RCC 7860 (cell line): ENCODE measurements at places on chromosomes 6 and 20.

DNA sequence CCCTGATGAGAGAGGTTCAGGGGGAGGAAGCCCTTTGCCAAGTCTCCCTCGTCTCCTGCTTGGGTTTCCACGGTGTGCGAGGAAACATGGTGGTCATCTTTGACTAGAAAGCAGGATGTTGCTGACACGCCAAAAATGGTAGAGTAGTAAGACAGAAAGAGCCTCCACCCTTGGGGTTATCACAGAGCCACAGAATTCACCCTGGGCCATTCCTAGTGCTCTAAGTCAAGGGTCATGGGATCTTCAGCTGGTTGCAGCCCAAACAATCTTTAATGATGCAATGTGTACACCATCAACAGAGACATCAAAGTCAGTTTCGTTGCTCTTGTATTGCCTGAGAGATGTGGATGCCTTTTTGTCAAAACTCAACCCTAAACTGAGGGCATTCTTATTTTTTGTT lies 201.9 kb downstream of the LY86 start:
- DNase-seq = no peak

- no peak for DNase-seq
These were observed 211.0 kb downstream of the NFATC2 start for GRCh38 chr20:51331481-51331880.

GRCh38 chr6:136846046-136846445 lies 23.7 kb downstream of the PEX7 start:
- DNase-seq = no peak

GRCh38 chr6:157786221-157786620 lies 36.8 kb upstream of the SNX9 start:
- no peak for DNase-seq

DNA sequence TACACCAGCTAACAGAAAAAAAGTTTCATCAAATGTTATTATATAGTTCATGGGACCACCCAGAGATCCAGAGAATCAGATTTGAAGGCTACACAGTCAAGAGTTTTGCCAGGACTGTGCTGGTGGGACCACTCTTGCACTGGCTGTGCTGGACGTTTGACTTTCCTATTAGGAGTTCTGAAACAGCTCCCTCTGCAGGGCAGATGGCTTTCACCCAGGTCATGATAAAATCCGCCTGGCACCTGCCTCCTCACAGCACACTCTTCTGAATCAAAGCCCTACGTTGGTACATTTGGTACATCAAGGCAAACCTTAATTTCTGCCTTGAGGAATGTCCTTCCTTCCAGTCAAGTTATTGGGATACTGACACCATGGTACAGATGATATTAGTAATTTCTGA lies 302.1 kb downstream of the ZNF217 start:
- DNase-seq = no peak

DNA sequence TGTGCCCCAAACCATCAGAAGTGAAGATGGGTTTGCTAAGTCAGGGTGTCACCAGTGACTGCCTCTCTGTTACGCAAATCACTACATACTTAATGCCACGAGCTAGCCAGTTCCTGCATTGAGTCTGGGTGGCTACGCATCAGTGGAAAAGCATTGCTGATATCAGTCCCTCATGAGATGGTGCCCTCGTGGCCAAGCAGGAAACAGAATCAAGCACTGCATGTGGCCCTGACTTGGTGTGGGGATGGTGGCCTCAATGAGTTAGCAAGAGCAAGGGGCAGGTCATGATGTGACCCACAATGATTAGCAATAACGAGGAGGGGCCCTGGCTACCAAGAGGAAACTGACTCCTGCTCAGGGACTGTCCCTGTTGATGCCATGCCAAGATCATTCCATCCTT lies 51.6 kb upstream of the FNDC1 start:
- DNase-seq = no peak

DNA sequence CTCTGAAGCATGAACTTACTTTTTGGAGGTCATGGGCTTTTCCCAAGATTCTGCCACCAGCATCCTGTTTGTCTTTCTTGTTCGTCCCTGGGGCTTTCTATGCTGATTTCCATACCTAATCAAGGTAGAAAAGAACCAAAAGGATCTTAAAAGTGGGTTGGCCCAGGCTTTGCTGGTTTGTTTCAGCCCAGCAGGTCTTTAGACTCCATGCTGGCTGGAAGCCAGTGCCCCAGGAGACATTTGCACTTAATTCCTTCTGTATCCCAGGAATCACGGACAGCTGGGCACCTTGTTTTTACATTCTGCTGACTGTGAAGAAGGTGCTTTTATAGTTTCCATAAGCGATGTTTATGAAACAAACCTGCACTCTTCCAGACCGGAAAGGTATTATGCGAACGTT lies 195.9 kb downstream of the CDH4 start:
- no peak for DNase-seq

DNA sequence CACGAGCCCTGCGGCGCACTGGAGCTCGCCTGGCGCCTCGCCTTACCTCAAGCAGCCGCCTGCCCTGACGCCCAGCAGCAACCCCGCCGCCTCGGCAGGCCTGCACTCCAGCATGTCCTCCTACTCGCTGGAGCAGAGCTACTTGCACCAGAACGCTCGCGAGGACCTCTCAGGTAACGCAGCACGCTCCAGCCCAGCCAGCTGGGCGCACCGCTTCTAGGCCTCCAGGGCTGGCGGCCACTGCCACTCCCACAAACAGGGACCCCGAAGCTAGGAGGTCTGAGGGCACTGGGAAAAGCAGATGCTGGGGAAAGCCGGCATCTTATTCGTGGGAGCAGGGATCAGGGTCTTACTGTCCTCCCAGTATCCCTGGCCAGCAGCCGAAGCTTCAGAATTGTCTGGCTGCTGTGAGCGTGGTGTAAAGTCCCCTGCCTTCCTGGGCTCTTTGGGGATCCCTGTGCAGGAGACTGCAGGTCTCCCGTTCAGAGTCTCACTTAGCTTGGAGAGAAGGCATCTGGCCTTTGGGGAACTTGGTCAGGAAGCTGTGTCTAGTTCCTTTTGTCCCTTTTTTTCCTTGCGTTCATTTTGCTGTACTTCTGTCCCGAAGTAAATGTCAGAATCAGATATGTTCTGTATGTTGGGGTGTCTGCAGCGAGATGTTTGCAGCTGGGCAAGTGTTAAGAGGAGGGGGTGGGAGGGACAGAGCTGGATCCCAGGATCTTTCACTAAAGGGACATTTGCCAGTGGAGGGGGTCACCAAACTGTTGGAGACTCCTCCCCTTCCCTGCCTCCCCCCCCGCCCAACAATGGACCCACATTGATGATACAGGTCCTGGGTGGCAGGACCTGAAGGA lies 1.8 kb downstream of the FOXF2 start:
- no peak for DNase-seq

DNA sequence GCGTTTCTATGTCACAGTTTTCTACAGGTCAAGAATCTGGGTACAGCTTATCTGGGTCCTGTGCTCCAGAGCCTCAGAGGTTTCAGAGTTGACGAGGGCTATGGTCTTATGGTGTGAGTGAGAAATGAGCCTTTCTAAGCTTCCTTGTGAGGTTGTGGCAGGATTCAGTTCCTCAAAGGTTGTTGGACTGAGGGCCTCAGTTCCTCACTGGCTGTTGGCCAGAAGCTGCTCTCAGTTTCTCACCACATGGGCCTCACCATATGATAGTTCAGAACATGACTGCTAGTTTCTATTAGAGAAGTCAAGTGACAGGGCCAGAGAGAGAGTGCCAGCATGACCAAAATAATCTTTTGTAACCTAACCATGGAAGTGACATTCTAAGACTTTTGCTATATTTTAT lies 96.1 kb downstream of the NUS1 start:
- DNase-seq = no peak

DNA sequence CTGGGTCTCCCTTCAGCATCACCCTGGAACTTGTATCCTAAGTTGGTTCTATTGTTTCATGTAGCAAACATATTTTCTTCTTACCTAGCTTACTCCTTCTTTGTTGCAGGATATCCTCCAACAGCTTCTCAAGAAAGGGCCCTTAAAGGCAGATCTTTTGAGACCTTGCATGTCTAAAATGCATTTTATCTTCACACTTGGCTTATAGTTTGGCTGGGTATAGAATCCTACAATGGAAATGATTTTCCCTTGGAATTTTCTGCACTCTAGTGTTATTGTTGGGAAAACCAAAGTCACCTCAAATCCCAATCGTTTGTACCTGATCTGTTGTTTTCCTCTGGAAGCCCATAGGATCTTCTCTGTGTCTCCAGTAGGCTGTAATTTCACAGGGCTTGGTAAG lies 12.1 kb upstream of the TGM6 start:
- DNase-seq = no peak

DNA sequence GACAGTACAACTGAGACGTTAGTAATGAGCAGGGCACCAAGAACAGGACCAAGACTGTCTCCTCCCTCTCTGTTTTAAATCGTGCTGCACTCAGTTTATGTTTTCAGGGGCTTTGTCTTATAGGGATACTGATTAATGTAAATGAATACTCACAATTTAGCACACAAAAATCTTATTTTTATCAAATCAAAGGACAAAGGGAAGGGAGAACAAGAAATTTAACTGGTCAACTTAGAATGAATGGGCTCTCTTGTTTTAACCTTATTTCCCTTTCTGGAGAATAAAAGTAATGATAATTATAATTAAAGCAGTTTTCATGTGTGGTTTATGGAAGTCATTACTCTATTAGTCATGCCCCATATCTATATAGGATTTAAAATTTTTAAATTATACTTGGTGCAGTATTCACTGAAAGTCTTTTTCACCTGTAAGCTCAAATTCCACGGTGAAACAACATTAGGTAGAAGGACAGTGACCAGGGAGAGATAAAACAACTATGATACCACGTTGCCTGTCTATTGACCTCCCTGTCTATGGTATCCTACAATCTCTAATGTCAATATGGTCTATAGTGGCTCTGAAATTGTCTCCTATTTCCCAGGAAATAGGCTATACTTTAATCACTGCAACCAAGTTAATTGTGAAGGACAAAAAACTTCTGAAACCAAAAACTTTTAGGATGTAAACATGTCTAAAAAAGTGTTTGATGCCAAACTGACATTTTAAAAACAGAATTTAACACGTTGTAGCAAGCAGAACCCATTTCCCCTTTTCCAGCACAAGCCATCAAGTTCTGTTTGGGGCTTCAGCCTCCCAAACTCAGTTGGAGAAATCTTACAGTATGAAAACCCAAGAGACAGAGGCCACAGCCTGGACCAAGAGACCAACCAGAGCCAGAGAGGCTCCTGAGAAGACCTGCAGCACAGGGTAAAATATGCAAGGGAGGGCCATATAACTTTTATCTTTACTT lies 15.0 kb downstream of the ELOVL5 start:
- no peak for DNase-seq

- no peak for DNase-seq
These were observed 80.1 kb upstream of the SLC22A16 start for GRCh38 chr6:110556317-110557110.

GRCh38 chr6:169890049-169890448 lies 138.6 kb downstream of the ERMARD start:
- no peak for DNase-seq
